Thymus (tissue), 14 donors: ENCODE measurements at places on chromosomes 3 and 15.

- DNase-seq = no peak
These were observed 525 bp downstream of the MYH15 start for GRCh38 chr3:108509871-108510270.

DNA sequence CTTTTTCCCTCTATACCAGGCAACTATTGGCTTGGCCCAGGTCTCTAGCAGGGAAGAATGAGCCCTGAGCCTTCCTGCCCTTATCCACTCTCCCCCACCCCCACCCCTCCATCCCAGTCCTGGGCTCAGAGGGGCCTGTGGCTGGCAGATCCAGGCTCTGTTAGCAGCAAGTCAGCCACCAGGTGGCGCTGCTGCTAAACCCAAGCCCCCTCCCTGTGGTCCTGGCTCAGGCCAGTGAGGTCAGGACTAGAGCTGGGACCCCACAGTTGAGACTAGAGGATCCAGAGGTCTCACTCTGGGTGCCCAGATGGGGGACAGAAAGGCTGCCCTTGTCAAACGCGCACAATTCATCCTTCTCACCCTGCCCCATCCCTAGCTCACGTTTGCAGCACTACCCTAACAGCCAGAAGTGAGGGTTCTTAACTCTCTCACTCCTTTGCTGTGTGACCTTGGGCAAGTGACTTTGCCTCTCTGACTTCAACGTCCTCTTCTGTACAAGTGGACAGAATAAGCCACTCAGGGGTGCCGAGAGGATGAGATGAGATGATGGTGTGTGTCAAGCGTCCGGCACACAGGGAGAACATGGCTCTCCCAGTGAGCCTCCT is 46.8 kb upstream of the SLC6A1 start:
- DNase-seq = peak; percentile 16

GRCh38 chr15:64019764-64020163 is 26.5 kb downstream of the DAPK2 start:
- no peak for DNase-seq

- no peak for DNase-seq
These were observed 7.4 kb upstream of the ZNF774 start for GRCh38 chr15:90344662-90345061.

DNA sequence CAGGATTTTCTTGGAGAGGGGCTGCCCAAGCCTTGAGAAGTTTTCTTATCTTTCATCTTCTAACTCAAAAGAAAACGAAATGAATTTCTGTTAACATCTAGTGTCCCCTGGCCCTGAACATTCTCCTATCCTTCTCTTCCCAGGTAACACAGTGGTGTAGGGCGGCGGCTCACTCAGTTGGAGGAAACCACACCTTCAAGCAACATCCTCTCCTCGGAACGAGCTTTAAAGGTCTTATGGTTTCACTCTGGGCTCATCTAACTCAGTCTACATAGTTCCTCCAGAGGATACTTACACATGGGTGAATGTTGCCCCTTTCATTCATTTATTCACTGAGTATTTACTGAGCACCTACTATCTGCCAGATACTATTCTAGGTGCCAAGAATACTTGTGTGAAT is 31.0 kb upstream of the KLHL6 start:
- no peak for DNase-seq

GRCh38 chr3:116384717-116385116 is 60.6 kb downstream of the LSAMP start:
- no peak for DNase-seq

- no peak for DNase-seq
These were observed 746.2 kb downstream of the GRM7 start for GRCh38 chr3:7607083-7607482.

GRCh38 chr15:68151277-68151676 is 53.9 kb downstream of the CALML4 start:
- DNase-seq = no peak

DNA sequence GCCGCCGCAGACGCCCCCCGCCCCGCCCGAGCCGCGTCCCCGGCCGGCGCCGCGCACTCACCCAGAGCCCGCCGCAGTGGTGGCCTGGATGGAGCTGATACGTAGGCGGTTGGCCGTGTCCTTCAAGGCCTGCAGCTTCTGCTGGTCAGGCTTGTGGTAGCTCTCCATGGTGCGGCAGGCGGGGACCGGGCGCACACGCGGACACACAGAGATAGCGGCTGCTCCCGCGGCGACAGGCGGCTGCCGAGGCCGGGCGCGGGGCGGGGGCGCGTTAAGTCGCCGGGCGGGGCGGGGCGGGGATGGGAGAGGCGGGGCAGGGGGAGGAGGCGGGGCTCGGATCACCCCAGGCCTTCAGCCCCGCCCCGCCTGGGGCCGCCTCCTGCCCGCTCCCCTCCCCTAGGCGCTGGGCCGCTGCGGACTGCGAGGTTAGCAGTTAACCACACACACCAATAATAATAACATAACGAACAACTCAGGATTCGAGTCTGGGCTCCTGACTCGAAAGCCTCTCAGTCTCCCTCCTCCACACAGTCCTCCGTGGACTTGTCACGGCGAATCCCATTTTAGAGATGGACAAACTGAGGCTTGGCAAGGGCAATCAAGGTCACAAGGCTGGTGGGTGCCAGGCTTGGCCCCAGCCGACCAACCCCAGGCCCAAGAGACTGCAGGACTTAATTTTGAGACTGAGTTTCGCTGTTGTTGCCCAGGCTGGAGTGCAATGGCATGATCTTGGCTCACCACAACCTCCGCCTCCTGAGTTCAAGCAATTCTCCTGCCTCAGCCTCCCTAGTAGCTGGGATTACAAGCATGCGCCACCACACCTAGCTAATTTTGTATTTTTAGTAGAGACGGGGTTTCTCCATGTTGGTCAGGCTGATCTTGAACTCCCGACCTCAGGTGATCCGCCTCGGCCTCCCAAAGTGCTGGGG is at the start of gene TKT:
TKT (minus strand) TSS at position 248 of the 929 bp plus-strand sequence; CDS start at position 168, 80 bp downstream.
- peak; percentile 78 for DNase-seq

- no peak for DNase-seq
These were observed 17.6 kb upstream of the TRAT1 start for GRCh38 chr3:108804966-108805365.

DNA sequence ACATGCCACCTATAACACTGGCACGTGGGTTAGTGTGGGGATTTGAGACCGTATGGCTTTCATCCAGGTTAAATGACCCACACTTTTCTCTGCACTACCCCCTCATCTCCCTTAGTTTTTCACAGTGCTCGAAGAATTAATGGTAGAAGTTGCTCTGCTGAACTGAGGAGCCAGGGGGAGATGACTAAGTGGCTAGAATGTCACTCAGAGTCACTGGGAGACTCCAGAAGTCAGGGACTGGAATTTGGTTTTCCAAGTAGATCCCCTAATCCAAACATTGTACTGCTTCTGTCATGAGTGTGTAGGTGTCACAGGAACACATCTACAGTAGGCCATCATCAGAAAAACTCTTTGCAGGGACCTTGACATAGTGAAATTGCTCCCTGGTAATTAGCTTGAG is 181.0 kb upstream of the RASGRP1 start:
- no peak for DNase-seq

DNA sequence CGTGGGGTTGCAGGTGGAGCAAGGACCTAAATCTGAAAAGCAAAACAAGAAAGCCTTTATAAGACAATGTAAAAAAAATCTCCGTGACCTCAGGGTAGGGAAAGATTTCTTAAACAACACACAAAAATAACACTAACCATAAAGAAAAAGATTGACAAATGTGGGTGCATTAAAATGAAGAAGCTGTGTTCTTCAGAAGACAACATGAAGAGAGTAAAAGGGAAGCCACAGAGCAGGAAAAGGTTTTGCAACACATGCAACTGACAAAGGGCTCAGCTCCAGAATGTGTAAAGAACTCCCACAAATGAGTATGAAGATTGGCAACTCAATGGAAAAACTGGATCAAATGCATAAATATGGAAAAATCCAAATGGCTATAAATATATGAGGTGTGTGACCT is 74.2 kb downstream of the MAGEF1 start:
- no peak for DNase-seq

DNA sequence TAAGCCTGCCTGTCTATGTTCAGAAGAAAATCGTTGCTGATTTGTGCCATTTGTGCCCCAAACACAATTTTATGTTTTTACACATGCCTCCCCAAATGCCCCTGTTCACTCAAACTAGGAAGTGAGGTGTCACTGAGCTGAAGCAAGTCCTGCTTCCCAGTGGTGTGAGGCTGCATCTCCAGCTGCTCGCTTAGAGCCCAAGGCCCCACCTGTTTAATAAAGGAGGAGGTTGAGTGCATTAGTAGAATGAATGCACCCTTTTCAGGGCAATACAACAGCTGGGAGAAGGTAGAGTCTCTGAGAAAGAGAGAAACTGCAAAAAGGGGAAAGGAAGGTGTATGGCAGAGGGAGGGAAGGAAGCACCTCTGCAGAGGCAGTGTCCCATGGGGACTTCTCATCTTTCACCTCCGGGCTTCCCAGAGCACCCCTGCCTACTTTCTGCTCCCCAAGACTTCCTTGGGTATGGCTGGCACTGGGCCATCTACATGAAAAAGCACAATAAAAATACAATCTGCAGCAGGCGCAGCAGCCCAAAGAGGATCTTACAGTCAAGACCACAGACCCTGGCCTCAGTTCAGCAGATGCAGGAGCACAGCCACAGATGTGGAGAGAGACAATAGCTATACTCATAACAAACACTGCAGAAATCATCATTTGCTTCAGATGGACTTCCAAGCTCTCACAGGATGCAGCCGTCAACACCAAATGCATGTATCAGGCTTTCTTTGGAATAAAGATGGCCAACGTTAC is 165.9 kb downstream of the POLR2M start:
- DNase-seq = no peak

DNA sequence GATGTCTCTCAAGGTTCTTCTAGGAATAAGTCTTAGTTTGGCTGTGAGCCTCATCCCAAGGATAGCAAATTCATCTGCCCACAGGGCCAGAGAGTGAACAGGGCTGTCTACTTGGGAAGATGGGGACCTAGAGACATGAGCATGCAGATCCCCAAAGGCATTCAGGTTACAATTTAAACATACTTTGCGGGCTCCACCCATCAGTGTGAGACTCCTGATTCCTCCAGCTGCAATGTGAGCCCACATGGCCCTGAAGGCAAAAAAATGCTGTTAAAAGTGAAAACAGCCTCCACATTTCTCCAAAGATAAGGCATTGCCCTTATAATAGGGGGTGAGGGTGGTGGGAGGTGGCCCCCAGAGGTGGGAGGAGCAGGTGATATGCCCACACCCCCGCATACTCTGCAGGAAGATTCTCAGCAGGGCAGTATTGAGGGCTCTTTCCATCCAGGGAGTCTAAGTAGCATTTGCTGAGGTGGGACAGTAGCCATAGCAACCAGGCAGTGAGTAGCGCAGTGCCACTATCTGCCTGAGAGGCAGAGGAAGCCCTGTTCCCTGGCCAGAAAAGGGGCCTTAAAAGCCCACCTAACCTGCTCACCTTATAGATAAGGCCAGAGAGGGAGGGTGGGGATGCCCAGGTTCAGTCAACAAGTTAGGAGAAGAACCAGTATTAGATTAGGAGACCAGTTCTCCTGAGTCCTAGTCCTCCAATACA is 31.2 kb downstream of the TGM4 start:
- DNase-seq = no peak

DNA sequence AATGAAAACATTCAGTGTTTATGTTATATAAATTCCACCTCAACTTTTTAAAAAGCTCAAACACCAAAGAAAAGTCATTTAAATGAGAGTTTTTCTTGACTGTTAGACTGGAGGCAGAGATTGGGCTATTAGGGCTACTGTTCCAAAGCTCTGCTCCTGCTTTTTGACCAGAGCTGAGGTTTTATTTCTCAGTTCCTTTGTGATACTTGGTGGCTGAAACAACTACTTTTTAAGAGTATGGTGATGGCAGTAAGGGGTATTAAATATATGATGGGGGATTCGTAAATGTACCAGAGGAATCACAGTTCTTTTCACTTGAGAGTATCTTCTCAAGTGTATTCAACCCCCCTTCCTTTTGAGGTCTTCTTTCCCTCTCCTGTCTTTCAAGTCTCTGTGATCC is 186.1 kb upstream of the CGNL1 start:
- DNase-seq = no peak

- no peak for DNase-seq
These were observed 46.5 kb downstream of the GUCA1C start for GRCh38 chr3:108907194-108907593.

DNA sequence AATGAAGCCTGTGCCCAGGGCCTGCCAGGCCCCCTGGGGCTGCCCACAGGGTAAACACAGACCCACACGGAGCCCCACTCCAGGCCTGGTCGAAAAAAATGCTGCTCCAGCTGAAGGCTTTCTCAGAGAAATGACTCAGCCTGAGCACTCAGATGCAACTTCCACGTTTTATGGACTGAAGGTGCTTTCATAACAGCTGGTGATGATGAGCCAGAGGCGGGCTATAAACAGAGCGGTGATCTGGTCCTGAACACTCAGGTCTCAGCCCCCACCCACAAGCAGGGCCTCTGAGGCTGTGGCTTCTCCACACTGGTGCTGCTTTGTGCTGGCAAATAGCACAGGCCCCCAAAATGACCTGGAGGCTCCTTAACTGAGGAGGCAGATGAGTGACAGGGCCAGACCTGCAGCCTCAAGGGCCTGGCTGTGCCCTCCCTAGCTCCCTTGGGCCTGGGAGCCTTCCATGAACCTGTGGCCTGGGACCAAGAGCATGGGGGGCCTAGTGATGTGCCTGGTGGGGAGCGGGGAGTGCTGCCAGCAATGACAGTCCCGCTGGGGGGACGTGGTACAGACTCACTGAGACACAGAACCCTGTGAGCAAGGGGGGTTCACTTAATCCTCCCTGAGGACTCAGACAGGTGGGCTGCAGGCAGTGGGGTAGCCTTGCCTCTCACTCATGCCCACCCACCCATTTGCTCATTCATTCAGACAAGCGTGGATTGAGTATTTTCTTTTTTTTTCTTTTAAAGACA is 23.0 kb upstream of the FURIN start:
- no peak for DNase-seq

DNA sequence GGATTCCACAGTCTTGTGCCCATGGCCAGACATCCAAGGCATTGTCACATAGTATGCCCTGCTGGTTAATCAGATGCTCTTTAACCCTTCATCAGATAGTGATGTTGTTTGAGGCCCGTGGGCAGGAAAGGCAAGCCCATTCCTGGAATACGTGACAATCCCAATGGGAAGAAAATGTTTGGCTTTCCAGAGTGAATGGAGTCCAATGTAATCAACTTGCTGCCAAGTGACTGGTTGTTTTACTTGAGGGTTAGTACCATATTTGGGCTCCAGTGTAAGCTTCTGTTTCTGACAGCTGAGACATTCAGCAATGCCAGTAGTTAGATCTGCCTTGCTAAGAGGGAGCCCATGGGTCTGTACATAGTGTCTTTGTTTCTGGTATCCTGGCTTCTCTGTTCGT is 31.3 kb downstream of the RPL39L start:
- DNase-seq = no peak

GRCh38 chr15:100648951-100649350 is 46.6 kb downstream of the ASB7 start:
- DNase-seq = no peak
